Brain (organoid and tissue), 16 donors: ENCODE measurements at places on chromosomes 4 and X. TPM values are rescaled to one million over a fixed set of nuclear protein-coding genes. Genes with fewer than 3 reads are reported as not detected.

Gene SPIN2A
- 0.73 TPM for polyA plus RNA-seq

Gene RBM10
- 61.6 TPM for polyA plus RNA-seq

DNA sequence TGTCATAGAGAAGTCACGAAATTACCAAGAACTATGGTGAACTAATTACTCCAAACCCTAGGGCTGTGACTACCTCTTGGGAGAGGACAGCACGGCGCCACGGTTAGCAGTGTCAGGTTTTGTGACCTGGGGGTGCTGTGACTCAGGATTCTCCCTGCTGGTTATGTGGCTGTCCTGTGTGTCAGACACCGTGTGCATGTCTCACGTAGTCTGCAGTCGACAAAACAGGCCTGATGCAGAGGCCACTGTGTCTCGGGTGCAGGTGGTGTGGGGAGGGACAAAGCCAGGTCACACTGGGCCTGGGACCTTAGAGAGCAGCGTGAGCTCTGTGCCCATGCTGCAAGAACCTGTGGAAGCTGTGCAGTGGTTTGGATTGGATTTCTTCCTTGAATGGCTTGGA, 34.1 kb downstream of the TNIP2 start:
- no peak for DNase-seq

GRCh38 chr4:164108971-164109370, 614.5 kb downstream of the TMA16 start:
- no peak for DNase-seq

DNA sequence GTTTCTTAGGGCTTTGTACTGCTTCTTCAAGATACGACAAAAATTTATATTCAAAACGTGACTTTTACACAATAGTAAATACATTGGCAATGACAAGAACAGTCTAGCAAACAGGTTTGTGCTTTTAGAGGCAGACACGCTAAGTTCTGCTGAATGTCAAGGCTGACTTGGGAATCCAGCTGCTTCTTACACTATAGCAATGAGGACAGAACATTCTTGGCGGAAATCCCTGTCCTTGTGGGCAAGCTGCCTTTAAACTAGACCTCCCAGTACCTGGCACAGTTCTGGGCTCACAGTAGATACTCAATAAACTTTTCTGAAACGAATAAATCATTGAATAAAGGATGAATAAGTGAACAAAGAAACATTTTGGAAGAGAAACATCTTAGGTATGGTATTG, 148.2 kb downstream of the RASL11B start:
- no peak for DNase-seq
